ENCODE measurements at places on chromosomes 3 and 15.

GRCh38 chr3:48247401-48247811 lies 6.5 kb downstream of the ZNF589 start:
- no peak for DNase-seq

DNA sequence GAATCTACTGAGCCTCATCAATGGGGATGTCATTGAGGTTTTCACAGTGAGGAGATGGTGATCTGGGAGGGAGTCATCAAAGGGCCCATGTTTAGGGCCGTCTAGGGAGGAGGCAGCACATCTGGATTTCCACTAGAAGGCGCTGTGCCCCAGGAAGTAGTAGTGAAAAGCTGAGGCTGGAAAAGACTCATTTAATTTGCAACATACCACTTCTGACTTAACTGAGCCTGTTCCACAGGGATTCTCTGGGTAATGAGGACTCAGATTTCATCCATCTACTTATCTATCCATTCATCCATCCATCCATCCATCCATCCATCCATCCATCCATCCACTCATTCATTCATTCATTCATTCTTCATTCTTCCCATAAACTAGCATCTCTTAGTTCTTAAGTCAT lies 17.4 kb upstream of the SHF start:
- DNase-seq: peak; percentile 90

- no peak for DNase-seq
These were observed 71.7 kb downstream of the RYR3 start for GRCh38 chr15:33382491-33382890.

DNA sequence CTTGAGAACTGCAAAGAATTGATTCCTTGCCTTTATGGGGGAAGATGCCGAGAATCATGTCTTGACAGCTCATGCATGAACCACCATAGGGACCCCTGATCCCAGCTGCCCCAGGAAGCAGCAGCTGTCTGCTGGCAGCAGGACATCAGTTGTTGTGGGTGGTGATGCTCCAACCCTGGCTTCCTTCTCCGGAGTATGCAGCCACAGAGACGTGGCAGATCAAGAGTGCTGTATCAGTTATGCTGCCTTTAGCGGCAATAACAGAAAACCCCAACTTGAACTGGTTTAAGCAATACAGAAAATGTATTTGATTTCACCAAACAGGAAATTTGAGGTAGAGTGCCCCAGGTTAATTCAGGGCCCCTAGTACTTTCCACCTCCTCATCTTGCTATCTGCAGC lies 92.2 kb upstream of the TNFAIP8L3 start:
- DNase-seq: no peak

- DNase-seq: no peak
These were observed 232.6 kb downstream of the NTRK3 start for GRCh38 chr15:88023914-88024313.

GRCh38 chr3:13535905-13536304 lies 13.0 kb upstream of the FBLN2 start:
- no peak for DNase-seq

GRCh38 chr3:122283796-122284445 lies 41.1 kb upstream of the CSTA start:
- no peak for DNase-seq

- peak; percentile 33 for DNase-seq
These were observed 120.1 kb downstream of the CHSY1 start for GRCh38 chr15:101131489-101132389.

GRCh38 chr15:42474827-42475226 lies 16.1 kb downstream of the ZNF106 start:
- no peak for DNase-seq

- peak; percentile 92 for DNase-seq
These were observed 1.4 kb upstream of the PDHB start for GRCh38 chr3:58434990-58435389.

GRCh38 chr15:88100181-88100580 lies 156.4 kb downstream of the NTRK3 start:
- DNase-seq: no peak

GRCh38 chr3:142502187-142502985 lies 54.5 kb upstream of the XRN1 start:
- DNase-seq: no peak

DNA sequence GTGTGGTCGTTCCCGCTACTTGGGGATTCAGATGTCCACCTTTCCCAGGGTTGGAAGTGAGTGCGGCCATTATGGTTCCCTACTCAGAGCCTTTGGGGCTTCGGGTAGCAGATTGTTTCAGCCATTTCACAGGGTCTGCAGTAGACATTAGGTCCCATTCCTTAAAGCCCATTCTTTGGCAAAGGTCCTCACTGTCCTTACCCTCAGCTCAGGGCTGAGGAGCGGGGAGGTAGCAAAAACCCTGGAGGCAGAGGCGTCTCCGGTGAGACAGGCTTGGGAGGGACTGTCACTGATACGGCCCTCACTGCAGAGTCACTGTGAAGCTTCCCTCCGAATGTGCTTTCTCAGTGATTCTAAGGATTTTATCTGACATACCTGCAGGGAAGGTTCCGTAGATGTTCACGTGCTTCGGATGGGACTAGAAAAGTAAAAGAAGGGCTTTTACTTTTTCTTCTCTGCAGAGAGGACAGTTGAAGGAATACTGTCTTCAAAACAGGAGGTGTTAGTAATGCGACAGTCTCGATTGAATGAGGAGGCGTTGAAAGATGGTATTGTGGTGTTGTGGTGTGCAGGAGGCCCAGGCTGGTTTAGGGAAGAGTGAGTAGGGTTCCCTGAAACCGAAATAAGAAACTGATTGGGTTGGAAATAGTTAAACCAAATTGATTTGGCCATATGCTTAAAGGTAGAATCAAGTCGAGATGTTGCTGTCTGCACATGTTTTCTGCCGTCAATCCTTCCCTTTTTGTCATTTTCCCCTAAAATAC lies 630 bp downstream of the ATP6V1A start:
- DNase-seq: no peak

DNA sequence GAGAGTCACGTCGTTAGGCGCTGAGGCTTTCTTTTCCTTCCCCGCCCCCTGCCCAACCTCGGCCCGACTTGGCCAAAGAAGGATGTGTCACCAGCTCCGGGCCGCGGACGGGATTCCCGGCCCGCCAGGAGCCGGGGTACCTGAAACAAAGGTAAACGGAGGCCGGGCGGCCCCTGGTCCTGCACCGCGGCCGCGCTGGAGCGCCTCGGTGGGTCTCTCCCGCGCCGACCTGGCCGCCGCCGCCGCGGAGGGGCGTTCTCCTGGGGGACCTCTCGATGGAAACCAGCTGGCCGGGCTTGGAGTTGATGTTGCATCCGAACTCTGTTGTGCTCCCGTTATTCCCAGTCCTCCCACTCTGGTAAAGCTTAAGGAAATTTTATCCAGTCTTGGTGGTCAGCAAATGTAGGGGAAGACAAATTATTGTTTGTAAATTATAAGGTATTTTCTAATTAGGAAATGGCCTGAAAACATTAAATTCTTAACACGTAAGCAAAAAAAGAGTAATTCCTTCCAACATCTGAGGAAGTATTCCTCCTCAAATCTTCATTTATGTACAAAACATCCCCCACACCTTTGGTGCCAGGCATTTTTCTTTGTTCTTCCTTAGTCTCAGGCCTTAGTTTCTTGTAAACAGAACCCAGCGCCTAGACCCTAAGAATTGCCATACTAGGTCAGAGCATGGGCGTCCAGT lies 888 bp downstream of the PPP2R3A start:
- DNase-seq: no peak

DNA sequence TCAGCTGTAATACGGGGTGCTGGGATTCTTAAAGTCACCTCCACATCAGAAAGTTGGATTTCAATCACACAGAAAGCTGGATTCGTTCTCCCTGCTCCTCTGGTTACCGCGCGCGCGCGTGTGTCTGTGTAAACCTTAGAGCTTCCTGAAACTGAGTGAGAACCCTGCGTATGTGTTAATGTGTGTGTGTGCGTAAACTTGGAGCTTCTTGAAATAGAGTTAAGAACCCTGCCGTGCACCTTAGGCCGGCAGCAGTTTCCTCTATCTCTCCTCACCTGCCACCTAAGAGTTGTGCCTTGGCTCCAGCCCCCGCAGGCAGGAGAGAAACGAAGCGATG lies 531 bp downstream of the LZTFL1 start:
- no peak for DNase-seq

GRCh38 chr3:48738144-48738536 lies 21.1 kb upstream of the IP6K2 start:
- DNase-seq: no peak

GRCh38 chr15:27383726-27384125 lies 412.7 kb downstream of the GABRG3 start:
- no peak for DNase-seq

DNA sequence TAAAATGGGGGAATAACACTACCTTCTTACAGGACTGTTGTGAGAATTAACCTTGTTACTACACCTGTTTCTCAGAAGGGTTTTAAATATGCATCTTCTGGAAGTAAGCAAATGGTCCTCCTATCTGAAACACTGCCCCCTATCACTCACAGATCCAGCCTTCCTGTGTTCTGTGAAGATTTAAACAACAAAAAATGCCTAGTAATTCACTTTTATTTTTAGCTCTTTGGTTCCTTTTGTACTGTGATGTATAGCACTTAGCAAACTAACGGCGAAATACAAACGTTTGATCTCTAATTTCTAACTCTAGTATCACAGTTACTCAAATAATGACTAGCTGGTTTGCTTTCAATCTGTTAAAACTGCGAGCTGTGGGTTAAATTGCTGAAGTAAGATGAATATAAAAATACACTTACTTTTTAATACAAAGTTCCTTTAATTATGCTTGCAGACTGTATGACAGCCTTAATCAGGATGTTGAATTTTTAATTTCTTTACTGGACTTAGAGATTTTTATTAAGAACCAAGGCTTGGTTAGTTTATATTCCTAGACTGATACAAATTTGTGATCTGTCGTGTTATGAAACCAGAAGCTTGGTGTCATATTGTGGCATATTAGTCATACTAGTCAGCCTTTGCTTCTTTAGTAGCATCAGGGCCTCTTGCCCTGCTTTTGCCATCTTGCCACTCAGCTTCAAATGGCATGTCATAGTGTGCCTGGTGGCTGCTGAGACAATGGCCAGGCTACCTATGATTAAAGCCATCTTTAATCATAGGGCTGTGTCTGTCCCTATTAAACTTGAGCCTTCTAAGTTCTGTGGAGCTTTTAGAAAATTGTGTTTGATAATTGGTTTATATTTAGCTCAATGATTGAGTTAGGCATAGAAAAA lies 9.2 kb downstream of the EIF3J start:
- no peak for DNase-seq

GRCh38 chr15:74519311-74519710 lies 21.7 kb upstream of the ARID3B start:
- DNase-seq: no peak

- no peak for DNase-seq
These were observed 114.4 kb downstream of the RYR3 start for GRCh38 chr15:33425142-33425541.

DNA sequence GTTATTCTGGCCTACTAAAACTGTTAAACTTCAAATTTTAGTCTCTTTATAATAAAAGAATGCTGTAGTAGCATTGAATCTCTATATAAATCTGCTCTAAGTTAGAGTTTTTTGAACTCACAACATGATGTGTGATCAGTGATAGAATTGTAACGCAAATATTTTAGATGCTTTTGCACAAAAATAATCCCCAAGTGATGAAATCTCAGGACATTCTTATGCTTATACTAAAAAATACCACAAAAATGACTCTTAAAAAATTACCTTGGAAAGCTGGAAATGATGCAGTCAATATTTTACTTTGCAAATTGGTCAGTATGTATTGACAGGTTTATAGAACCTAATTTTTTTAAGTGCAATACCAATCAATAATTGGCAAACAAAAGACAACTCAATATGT lies 375.3 kb downstream of the TBC1D5 start:
- DNase-seq: no peak

DNA sequence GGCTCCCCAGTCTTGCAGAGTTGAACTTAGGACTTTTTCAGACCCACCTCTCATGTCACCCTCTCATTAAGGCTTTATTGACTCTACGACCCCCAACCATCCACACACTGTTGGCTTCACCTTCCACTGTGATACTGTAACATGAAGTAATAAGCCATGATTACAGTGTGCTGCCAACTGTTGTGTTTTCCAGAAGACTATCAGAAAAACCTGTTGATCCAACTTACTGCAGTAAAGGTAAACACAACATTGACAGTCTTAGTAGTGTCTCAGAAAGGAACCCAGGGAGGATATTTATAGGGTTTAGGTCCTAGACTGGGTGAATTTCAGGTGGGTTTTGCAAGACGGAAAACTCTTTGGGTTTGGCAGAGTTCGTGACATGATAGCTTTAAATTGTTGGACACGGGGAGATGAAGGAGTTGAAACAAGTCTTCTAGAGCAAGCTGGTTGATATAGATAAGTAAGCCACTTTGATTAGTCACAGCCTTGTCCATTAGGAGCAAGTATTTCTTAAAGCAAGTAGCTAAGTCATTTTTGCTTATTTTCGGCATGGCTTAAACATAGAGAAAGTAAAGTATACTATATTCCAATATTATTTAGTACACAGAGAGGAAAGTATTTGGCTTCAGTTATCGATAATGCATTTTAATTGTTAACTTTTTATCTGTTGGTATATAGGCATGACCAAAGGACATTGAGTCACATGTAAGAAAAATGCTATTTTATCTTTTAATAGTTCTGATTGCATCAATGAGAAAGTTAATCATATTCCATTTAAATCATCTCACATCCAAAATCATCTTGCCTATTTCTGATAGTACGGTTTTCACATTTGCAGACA lies 2.4 kb upstream of the COL6A5 start:
- DNase-seq: no peak

DNA sequence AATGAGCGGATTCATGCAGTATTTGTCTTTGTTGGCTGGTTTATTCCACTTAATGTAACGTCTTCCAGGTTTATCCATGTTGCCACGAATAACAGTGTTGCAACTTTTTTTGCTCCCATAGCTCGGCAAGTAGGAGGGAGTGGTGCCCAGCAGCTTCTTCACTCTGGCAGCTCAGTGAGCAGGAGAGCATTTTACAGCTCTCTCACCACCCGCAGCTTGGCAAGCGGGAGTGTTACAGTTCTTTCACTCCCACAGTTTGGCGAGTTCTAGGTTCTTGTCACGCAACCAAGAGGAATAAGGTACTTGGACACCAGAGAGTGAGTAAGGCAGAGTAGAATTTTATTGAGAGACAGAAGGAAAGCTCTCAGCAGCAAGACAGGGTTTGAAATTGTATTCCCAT lies 935.2 kb downstream of the TBL1XR1 start:
- no peak for DNase-seq

Data from endodermal cell (in vitro differentiated cells).